A172 (cell line): ENCODE measurements at places on chromosomes 16 and 17. TPM values are rescaled to one million over a fixed set of nuclear protein-coding genes. Genes with fewer than 3 reads are reported as not detected.
A peak's percentile ranks its signal among the peaks of the same experiment; 100 is the strongest.

RAB37 gene
- total RNA-seq: 0.05 TPM in 1 of 2 replicates, not detected in the other

MT1G gene
- not detected in 2 replicates for total RNA-seq

SNX20 gene
- total RNA-seq: not detected in 2 replicates

DNA sequence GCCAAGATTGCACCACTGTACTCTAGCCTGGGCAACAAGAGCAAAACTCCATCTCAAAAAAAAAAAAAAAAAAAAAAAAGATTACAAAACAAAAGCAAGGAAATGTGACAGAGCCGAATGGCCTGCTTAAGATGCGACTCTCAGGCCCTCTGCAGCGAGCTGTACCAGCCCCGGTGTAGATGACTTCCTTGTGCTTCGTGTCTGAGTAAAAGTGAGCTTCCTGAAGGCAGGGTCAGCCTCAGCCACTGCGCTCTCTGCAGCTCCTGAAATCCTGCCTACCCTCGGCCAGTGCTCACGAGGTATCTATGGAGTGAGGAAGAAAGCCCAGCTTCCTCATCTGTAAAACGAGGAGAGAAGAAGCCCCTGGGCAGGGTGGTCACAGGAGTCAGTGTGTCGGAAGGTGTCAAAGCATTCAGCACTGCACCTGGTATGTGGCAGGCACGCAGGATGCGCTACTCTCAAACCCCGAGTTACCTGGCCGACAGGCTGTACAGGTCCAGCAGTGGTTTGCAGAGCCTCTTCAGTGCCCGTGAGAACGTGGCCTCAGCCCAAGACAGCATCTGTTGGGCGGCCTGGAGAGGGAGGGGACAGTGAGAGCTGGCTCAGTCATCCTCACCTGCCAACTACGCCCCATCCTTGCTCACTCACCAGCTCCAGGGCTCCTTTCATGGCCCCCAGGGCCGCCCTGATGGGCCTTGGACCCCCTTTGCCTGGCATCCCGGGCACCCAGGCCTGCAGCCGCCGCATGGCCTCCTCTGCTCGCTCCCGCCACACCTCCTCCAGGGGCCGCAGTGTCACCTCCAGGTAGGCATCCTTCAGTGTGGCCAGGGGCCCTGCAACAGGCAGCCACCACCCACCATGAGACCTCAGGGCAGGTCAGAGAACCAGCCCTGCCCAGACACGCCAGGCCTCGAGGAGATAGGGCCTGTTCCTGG, 44.6 kb downstream of the RMI2 start:
- no peak for DNase-seq

DNA sequence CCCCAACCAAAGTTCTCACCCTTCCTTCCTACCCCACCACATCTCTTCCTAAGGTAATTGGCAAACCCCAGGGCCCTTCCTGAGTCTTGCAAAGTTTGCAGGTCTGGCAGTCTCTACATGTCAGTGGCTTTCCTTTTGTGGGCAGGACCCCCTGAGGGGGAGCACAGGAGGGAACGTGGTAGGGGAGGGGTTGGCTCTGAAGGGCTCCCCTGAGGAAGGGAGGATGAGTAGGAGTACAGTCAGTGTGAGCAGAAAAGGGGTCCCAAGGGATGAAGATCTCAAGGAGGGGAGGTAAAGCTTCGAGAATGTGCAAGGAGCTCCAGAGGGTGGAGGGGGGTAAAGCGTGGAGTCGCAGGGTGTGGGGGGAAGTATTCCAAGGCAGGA, 206.9 kb downstream of the RAB11FIP4 start:
- DNase-seq: no peak

GRCh38 chr16:28505489-28506137, 1.0 kb downstream of the IL27 start:
- DNase-seq: no peak

DNA sequence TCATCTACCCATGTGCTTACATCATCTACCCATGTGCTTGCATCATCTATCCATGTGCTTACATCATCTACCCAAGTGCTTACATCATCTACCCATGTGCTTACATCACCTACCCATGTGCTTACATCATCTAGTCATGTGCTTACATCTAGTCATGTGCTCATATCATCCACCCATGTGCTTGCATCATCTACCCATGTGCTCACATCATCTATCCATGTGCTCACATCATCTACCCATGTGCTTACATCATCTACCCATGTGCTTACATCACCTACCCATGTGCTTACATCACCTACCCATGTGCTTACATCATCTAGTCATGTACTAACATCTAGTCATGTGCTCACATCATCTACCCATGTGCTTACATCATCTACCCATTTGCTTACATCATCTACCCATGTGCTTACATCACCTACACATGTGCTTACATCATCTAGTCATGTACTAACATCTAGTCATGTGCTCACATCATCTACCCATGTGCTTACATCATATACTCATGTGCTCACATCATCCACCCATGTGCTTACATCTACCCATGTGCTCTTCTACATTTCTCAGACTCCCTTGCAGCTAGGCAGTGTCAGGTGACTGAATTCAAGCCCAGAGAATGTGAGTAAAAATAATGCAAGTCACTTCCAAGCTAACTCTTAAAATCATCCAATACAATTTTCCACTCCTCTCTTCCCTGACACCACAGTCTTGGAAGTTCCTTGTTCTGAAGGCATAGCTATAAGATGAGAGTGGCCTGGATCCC, 196.8 kb downstream of the CBLN1 start:
- no peak for DNase-seq

GRCh38 chr17:4199818-4200402, 56.9 kb downstream of the CYB5D2 start:
- peak; percentile 40 for DNase-seq

DNA sequence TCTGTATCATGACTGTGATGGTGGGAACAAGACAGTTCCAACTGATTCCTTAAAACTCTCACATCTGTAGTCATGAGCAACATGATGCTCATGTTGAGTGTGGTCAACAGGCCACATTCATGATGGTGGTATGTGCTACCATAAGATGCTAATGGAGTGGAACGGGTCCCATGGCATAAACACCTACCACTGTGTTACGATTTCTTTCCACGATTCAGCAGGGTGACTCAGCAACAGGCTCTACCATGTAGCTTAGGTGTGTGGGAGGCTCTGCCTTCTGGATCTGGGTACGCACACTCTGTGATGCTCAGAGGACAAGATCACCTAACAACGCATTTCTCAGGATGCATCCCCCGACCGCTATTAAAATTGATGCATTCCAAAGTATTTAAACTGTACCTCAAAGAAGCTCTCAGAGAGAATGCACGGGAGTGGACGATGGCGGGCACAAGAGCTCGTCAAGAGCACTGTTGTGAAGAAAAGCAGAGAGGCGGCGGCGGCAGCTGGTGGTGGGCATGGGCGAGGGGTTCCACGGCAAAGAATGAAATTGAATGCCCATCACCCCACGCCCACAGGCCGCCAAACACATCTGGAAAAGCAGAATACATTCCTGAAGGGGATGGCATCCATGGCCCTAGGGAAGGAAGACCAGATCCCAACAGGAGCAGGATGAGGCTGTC, 133.3 kb downstream of the ZNF778 start:
- no peak for DNase-seq

DNA sequence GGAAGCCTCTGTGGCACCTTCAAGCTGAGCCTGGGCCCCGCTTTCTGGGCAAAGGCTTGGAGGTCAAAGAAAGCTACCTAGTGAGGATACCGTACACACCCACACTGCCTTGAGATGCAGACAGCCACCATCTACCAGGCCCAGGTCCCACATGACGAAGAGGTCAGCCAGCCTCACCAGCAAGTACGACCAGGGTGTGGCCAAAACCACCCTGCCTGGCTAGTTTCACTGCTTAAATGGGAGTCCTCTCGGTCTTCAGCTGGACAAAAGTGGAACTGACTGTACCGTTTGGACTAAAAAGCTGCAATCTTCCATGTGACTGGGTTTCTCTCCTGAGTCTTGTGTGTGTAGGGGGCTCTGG, 21.6 kb downstream of the VASN start:
- peak; percentile 85 for DNase-seq

GRCh38 chr16:88691924-88692560, 5.7 kb upstream of the SNAI3 start:
- DNase-seq: no peak
